ENCODE measurements at places on chromosomes 5 and 9. TPM values are rescaled to one million over a fixed set of nuclear protein-coding genes. Genes with fewer than 3 reads are reported as not detected.

DNA sequence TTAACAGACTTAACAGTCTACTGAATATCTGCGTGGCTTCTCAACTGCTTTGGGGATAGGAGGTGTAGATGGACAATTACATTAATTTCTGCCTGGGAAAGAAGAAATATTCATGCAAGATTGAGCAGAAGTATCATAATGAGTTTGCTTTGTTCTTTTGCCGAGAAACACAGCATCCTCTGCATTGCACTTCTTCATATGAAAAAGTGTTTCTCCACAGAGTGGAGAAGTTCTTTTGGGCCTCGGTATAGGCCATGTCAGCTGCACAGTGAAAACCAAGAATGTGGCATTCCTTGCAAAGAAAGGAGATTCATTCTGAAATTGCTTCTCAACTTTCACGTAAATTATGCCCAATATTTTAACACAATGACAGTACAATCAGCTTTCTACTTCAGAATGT, 17.6 kb upstream of the SNX2 start:
- no peak overlapping the region for H3K4me3 ChIP-seq
- DNase-seq = no peak
- H3K4me1 ChIP-seq = peaks cover 7% of the 10 kb centered on the region

GRCh38 chr9:134648701-134649530, 7.3 kb downstream of the COL5A1 start:
- no peak for DNase-seq
- H3K4me3 ChIP-seq = no peak overlapping the region
- peaks cover under 1% of the 10 kb centered on the region for H3K27me3 ChIP-seq
- H3K4me1 ChIP-seq = peaks cover 21% of the 10 kb centered on the region

The CER1 gene
- total RNA-seq = 0.99 TPM

DNA sequence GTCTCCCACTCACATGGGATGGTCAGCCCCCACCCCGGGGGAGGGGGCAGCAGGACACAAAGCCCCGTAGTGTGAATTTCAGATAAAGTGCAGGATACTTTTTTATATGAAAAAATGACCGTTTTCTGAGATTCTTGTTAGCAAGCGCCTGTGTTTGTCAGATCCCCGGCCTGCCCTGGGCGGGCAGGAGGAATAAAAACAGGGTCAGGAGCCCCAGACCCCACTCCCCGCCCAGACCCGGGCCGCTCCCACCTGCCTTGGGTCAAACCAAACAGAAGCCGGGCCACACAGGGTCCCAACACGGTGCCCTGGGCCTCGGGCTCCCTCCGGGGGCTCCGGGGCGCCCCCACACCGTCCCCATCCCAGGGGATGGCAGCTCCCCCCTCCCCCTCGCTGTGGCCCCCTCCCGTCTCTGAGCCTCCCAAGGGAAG, 13.5 kb upstream of the NRARP start:
- no peaks in the 10 kb centered on the region for H3K27me3 ChIP-seq
- H3K4me3 ChIP-seq = no peak overlapping the region
- H3K4me1 ChIP-seq = no peaks in the 10 kb centered on the region
- no peak for DNase-seq
- no peaks in the 10 kb centered on the region for H3K36me3 ChIP-seq
- no peak overlapping the region for H3K27ac ChIP-seq

The BTNL8 gene
- 0.87 TPM for total RNA-seq

All from type B pancreatic cell (in vitro differentiated cells).